Activated naive CD8-positive, alpha-beta T cell treated with anti-CD3 and anti-CD28 coated beads, Interleukin-2, amount 50 U/mL, for 24 hours (primary cell): ENCODE measurements at places on chromosomes 13 and 19.

- no peaks in the 10 kb centered on the region for H3K27me3 ChIP-seq
- no peaks in the 10 kb centered on the region for H3K4me1 ChIP-seq
- no peak overlapping the region for H3K4me3 ChIP-seq
- DNase-seq = no peak
- H3K27ac ChIP-seq = no peak overlapping the region
Measured at GRCh38 chr13:76724421-76724820, 161.8 kb downstream of the KCTD12 start.

- H3K4me3 ChIP-seq = no peak overlapping the region
- H3K36me3 ChIP-seq = no peaks in the 10 kb centered on the region
- DNase-seq = no peak
- H3K27me3 ChIP-seq = no peaks in the 10 kb centered on the region
- no peaks in the 10 kb centered on the region for H3K4me1 ChIP-seq
Measured at GRCh38 chr13:46062185-46062584, 9.6 kb upstream of the ZC3H13 start.

DNA sequence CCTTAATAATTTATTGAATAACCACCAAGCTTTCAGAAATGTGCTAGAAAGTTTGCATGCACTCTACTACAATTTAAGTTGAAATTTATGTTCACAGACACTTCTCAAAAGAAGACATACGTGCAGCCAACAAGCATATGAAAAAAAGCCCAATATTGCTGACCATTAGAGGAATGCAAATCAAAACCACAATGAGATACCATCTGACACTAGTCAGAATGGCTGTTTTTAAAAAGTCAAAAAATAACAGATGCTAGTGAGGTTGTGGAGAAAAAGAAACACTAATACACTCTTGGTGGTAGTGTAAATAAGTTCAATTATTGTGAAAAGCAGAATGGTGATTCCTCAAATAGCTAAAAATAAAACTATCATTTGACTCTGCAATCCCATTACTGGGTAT, 308.8 kb upstream of the PCDH9 start:
- no peak for DNase-seq
- H3K36me3 ChIP-seq = no peaks in the 10 kb centered on the region
- H3K27me3 ChIP-seq = no peaks in the 10 kb centered on the region
- H3K27ac ChIP-seq = no peak overlapping the region
- no peak overlapping the region for H3K4me3 ChIP-seq

DNA sequence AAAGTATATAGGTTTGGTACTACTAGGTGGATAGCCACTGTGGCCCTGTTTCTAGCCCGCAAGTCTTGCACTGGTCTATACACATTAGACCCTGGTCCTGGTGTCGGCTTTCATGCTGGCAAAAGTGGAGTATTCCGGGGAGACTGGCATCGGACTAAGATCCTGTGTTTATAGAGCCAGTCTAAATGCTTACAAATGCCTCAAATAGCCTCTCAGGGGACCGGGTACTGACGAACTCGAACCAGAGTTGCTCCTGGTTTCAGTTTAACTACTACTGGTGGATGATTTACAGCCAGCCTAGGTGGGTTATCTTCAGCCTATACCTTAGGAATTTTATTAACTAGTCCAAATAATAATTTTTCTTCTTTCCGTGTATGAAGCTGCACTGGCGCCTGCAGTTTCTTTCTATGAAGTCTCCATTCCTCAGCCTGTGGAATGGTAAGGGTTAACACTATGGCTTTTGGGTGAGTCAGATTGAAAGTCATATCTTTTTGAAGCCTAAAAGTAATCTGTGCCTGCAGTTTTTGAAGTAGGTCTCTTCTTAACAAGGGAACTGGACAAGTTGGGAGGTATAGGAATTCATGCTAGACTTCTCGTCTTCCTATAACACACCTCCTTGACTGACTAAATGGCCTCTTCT, 51.3 kb downstream of the OR10H4 start:
- no peak overlapping the region for H3K4me3 ChIP-seq
- H3K27ac ChIP-seq = no peak overlapping the region
- peaks cover 25% of the 10 kb centered on the region for H3K4me1 ChIP-seq
- DNase-seq = no peak
- H3K36me3 ChIP-seq = peaks cover 4% of the 10 kb centered on the region

DNA sequence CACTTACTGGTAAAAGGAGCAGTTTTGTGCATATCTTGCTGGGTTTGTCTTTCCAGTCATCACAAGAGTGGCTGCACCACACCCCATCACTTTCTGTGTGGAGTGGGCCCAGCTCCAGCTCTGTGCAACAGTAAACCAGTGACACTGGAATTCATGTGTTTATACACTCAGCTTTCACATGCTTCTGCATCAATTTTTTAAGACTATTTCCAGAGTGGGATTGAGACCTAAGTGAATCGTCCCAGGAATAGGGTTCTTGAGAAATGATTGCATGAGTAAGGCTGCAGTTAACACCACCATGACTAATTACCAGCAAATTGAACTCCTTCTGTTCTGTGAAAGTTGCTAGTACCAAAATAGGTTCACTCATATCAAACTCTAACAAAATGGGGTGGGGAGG, 5.3 kb upstream of the CFAP97D2 start:
- H3K4me3 ChIP-seq = no peak overlapping the region
- peaks cover 6% of the 10 kb centered on the region for H3K36me3 ChIP-seq
- H3K27ac ChIP-seq = no peak overlapping the region
- DNase-seq = no peak
- peaks cover 21% of the 10 kb centered on the region for H3K4me1 ChIP-seq

DNA sequence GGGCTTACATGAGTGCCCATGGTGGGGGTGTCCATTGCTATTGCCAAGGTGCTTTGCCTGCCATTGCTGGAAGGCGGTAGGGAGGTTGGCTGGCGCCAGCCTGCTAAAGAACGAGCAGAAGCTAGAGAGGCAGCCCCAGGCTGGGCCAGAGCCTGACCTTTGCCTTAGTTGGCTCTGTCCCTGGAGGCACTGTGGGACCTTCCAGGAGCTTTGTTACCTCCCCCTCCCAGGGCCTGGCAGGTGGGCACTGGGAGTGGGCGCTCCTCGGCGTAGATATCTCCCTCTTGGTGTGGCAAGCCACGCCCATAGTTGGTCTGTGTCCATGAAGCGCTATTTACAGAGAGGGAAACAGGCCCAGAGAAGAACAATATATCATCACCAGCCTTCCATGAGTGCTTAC, 2.3 kb upstream of the SLC25A42 start:
- H3K4me3 ChIP-seq = no peak overlapping the region
- H3K36me3 ChIP-seq = peaks cover 2% of the 10 kb centered on the region
- no peaks in the 10 kb centered on the region for H3K27me3 ChIP-seq
- no peak overlapping the region for H3K27ac ChIP-seq
